Naive thymus-derived CD4-positive, alpha-beta T cell (primary cell): ENCODE measurements at places on chromosomes 3 and 15. TPM values are rescaled to one million over a fixed set of nuclear protein-coding genes. Genes with fewer than 3 reads are reported as not detected.
A peak's percentile ranks its signal among the peaks of the same experiment; 100 is the strongest.

- no peaks in the 10 kb centered on the region for H3K36me3 ChIP-seq
- DNase-seq, result no peak
- no peak overlapping the region for H3K4me3 ChIP-seq
Observed at GRCh38 chr3:197504641-197505121, 51.1 kb downstream of the BDH1 start.

DNA sequence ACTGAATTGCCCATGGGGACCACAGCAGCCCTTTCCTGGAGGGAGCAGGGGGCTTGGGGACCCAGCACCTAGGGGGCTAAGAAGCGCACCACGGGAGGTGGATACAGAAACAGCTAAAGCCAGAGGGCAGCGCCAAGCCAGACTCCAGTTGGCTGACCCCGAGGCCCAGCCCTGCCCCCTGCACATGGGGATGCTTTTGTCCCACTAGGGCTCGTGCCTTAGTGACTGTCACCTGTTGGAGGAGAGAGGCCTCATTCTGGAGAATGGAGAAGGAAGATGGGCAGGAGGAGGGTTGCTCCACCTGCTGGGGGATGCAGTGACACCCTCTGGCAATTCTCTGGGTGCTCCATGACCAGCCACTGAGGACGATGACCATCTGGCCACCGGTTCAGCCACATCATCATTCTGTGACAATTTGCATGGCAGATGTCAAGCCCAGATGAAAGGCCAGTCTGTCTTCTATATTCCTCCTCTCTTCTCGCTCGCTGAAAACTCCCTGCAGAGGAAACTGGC, 167.8 kb upstream of the TLE3 start:
- no peaks in the 10 kb centered on the region for H3K27me3 ChIP-seq
- no peak overlapping the region for H3K27ac ChIP-seq

DNA sequence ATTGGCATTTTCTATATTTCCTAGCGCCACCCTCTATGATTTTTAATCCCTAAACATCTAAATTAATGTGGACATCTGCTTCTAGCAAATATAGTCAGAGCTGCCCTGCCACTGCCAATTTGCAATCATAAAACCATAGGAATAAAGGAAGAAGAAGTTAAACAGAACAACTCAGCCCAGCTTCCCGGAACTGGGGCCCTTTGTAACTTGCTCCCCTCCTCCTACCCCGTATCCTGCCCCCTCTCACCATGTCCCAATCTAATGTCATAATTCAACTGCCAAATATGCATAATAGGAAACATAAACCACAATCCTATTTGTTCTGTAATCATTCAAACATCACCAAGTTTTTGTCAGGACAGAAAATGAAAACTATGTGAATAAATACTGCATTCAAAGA, 74.4 kb upstream of the ACP3 start:
- peaks cover 2% of the 10 kb centered on the region for H3K27me3 ChIP-seq
- DNase-seq, result no peak
- no peak overlapping the region for H3K27ac ChIP-seq
- no peaks in the 10 kb centered on the region for H3K4me1 ChIP-seq

GRCh38 chr3:195286115-195286872, 15.3 kb upstream of the XXYLT1 start:
- no peak overlapping the region for H3K27ac ChIP-seq
- DNase-seq, result no peak
- no peaks in the 10 kb centered on the region for H3K4me1 ChIP-seq
- peaks cover 61% of the 10 kb centered on the region for H3K36me3 ChIP-seq

DNA sequence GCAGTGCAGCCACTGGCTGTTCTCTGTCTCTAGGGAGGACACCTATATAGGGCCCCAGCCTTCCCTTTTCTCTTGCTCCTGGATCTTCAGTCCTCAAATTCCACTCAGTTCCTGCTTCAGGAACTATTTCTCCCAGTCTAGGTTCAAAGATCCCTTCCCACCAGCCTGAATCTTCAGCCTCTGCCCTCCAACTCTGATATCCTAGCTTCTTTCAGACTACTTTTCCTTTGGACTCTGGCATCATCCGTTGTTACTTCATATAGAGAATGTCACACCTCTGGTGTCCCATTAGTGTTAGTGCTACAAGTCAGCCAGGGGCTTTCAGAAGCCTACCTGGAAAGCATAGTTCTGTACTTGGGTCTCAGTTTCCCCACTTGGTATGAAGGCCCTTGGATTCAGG, 10.0 kb upstream of the HPS3 start:
- H3K27ac ChIP-seq, result no peak overlapping the region
- no peaks in the 10 kb centered on the region for H3K4me1 ChIP-seq
- no peaks in the 10 kb centered on the region for H3K36me3 ChIP-seq
- no peak for DNase-seq
- no peaks in the 10 kb centered on the region for H3K27me3 ChIP-seq
- H3K4me3 ChIP-seq, result no peak overlapping the region

- H3K4me1 ChIP-seq, result no peaks in the 10 kb centered on the region
- H3K27me3 ChIP-seq, result no peaks in the 10 kb centered on the region
- H3K4me3 ChIP-seq, result no peak overlapping the region
- H3K36me3 ChIP-seq, result no peaks in the 10 kb centered on the region
- H3K27ac ChIP-seq, result no peak overlapping the region
- no peak for DNase-seq
Observed at GRCh38 chr3:99562990-99563607, 75.3 kb upstream of the COL8A1 start.

GRCh38 chr15:85489773-85490493, 109.5 kb downstream of the AKAP13 start:
- H3K36me3 ChIP-seq, result no peaks in the 10 kb centered on the region
- no peak overlapping the region for H3K4me3 ChIP-seq
- H3K4me1 ChIP-seq, result peaks cover 9% of the 10 kb centered on the region
- no peak for DNase-seq
- H3K27me3 ChIP-seq, result no peaks in the 10 kb centered on the region

DNA sequence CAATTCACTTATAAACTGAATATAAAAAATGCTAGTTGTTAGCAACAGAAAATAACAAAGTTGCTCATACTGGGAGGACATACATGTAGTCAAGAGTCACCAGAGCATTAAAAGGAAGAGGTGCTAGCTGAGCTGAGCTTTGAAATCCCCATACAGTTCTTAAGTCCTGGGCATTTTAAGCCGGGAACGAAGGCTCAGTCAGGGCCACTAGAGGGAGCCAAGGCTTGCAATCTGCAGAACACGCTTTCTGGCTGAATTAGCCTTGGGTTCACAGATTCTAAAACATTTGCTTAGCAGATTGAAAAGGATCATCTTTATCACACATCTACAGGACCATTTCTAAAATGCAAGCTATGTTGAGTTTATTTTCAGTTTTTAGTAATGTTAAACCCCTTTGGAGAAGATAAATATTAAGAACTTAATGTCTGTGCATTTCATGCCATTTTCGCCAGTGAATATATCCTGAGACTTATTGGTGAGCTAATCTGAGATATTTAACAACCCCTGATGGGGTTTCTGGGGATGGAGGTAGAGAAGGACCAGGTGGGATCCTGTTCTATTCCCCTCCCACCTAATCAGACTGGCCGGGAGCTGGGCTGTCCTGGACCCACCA, 26.3 kb upstream of the MNS1 start:
- H3K36me3 ChIP-seq, result no peaks in the 10 kb centered on the region
- H3K27me3 ChIP-seq, result no peaks in the 10 kb centered on the region
- no peak overlapping the region for H3K27ac ChIP-seq
- peak; percentile 25 for DNase-seq
- H3K4me3 ChIP-seq, result no peak overlapping the region

GRCh38 chr3:192249516-192249915, 477.8 kb downstream of the FGF12 start:
- no peaks in the 10 kb centered on the region for H3K4me1 ChIP-seq
- H3K36me3 ChIP-seq, result no peaks in the 10 kb centered on the region
- no peak overlapping the region for H3K4me3 ChIP-seq
- DNase-seq, result no peak

DNA sequence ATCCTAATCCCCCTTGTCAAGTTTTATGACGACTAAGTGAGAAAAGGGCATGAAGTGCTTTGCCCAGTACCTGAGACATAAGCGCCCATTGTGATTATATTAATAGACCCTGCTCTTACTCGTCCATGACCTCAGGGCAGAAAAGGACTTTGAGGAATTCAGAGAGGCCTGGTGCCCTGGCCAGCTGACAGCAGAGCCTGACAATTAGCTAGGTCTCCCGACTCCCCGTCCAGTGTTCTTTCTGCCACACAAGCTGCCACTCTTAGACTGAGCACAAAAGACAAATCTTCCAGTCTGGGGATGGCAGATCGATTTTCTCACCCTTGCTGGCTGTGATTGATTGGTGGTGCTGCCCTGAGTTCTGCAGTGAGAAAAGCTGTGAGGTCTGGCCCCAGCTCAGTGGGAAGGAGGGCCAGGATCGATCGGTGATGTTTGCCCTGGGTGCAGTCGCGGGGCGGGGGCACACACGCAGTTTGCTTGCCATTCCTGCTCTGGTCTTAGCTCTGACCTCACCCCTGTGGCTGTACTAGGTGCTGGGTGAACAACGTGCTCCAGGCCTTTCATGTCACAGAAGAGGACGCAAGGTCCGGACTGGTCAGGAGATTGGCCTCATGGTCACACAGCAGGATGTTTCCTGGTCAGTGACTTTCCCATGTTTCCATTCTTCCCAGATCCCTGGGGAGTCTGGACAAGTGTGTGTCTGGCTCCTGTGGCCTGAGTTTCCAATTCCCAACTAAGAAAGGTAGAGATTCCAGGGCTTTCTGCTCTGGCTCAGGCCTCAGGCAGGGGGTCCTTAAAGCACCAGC, 67.4 kb upstream of the TLE3 start:
- no peaks in the 10 kb centered on the region for H3K4me1 ChIP-seq
- DNase-seq, result no peak

- H3K27ac ChIP-seq, result no peak overlapping the region
- H3K4me3 ChIP-seq, result no peak overlapping the region
- no peak for DNase-seq
- no peaks in the 10 kb centered on the region for H3K27me3 ChIP-seq
- H3K4me1 ChIP-seq, result no peaks in the 10 kb centered on the region
- no peaks in the 10 kb centered on the region for H3K36me3 ChIP-seq
Observed at GRCh38 chr3:120816728-120817127, 74.2 kb downstream of the GTF2E1 start.

DNA sequence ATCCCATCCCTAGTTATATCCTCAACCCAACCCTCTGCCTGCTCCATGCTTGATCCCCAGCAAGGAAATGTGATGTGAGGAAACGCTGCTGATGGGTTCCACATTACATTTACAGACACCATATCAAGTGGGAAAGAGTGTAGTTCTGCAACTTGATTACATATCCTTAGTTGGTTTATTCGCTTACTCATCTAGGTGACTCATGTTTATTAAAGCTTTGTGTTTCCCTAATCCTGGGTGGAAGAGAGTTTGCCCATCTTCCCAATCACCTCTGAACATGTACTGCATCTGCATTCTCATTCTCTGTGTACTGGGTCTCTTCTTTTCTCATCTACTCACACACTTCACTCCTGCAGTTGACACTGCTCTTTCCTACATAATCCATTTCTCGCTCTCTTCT, 91.7 kb upstream of the PDZRN3 start:
- no peak overlapping the region for H3K4me3 ChIP-seq
- no peaks in the 10 kb centered on the region for H3K36me3 ChIP-seq
- H3K4me1 ChIP-seq, result no peaks in the 10 kb centered on the region
- no peak for DNase-seq

DNA sequence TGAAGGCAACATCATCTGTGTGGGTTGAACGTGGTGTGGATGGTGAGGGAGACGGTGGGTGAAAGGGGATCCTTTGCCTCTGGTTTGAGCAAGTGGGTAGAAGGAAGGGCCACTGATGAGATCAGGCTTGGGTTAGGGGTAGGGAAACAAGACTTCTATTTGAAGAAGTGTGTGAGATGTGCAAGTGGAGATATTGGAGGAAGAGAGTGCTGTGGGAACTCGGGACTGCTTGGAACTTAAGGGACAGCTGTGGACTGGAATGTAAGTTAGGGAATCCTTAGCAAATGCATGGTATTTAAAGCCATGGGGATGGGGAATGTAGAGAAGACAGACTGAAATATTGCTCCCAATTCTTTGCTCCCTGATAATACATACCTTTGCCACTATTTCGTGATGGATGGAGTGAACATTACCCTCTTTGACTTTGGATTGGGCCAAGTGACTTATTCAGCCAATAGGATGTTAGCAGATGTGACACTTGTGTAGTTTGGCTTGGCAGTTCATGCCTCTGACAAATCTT, 30.2 kb upstream of the AMOTL2 start:
- H3K4me1 ChIP-seq, result no peaks in the 10 kb centered on the region
- DNase-seq, result no peak
- no peak overlapping the region for H3K4me3 ChIP-seq
- H3K27me3 ChIP-seq, result no peaks in the 10 kb centered on the region
- no peaks in the 10 kb centered on the region for H3K36me3 ChIP-seq
- no peak overlapping the region for H3K27ac ChIP-seq

Gene MOBP
- not detected for polyA plus RNA-seq

Gene PLCB2
- 28.4 TPM for polyA plus RNA-seq

Gene GOLGA8M
- 0.53 TPM for polyA plus RNA-seq
